ENCODE measurements at places on chromosomes 5 and 9.

DNA sequence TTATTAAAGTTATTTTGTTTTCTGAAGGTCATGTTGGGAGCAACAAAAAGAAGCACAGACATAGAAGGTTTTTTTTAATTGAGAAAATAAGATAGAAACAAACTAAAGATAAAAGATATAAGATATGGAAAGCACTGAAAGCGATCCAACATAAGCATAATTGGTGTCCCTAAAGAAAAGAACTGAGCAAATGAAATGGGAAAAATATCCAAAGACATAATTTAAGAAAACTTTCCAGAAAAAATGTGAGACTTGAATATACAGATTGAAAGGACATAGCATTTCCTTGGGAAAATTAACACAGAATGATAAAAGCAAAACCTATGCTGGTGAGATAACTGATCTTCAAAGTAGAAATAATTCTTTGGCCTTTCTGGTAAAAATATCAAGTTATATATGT, 289.3 kb downstream of the KIAA0825 start:
- DNase-seq, result no peak

DNA sequence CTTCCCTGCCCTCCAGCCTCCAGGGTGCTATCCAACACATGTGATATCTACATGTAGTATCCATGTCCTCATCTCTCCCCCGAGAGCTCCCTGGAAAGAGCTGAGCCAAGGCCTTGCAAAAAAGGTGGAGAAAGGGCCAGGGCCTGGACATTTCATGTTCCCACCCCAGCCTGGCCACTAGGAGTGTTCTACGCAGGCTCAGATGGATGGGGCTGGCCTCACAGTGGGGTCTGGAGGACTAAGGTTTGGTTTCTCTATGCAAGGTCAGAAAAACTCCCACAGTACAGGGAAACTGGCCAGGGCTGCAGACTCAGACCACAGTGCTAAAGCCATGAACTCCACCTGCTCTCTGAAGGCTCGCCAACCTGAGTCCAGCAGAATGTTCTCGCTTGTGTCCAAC, 1.5 kb upstream of the CSF2 start:
- DNase-seq, result no peak

DNA sequence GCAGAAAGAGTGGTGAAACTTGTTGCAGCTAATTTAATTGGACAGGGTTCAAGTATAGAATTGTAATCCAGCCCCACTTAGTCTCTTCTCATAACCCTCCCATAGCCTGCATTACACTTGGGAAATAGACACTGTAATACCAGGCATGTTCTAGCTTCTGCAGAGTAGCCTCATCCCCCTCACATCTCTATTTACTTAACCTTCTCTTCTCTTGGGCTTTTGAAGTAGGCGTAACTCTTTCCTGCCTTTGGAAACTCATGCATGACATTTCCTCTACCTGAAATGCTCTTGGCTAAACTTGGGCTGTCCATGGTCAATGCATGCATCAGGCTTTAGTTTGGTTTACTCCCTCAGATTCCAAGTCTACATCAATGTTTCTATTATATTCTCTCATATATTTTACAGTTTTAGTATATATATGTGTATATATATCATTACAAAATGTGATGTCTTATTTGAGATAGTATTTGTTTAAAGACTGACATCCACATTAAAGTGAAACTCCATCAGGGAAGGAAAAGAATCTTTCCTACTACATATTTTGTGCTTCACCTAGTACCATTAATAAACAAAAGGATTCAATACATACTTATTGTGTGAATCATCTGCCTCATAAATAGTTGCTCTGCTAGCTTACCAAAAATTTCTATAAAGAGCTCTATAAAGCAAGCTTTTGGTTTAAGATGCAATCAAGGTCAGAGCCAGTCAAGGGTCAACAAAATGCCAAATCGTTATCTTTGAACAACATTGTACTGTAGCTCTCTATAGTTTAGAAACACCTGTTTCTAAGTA, 1158.0 kb downstream of the MAT2B start:
- DNase-seq, result no peak

DNA sequence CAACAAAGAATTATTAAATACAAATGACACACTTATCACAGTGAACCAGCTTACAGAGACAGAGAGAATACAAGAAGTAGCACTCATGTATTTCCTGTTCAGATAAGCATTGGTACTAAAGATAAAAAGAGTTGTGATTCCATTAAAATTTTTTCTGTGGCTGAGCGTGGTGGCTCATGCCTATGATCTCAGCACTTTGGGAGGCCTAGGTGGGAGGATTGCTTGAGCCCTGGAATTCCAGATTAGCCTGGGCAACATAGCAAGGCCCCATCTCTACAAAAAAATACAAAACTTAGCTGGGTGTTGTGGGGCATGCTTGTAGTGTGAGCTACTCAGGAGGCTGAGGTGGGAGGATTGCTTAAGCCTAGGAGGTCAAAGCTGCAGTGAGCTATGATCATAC, 32.9 kb downstream of the FCHO2 start:
- DNase-seq, result no peak

DNA sequence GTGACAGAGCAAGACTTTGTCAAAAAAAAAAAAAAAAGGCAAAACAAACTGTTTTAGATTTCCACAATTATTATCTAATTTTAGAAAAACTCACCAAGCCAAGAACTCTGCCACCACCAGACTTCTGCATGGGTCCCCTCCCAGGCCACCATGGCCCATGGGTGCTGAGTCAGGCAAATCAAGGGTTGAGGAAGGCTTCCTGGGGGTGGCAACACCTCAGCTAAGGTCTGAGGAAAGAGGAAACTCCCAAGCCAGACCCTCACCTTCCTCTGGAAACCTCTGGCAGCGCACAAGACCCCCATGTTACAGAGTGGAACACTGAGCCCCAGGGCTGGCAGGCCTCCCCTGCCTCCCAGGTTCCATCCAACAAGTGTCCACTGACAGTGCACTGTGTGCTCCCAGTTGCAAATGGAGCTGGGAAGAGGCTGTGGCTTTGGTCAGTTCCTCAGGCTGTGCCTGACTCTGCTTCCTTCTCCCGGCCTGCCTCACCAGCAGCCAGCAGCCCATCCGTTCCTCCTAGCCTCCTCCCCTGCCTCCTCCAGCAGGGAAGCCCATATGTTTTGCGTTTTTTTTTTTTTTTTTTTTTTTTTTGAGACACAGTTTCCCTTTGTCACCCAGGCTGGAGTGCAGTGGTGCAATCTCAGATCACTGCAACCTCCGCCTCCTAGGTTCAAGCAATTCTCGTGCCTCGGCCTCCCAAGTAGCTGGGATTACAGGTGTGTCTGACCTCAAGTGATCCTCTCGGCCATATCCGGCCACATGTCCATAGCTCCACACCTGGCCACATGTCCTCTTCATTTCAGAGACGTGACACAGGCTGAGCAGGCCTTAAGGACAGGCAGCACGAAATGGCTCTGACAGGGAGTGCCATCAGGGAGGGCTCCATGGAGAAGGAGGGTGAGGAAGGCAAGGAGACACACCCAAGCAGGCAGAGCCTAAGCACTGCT, 3.5 kb upstream of the SUSD3 start:
- DNase-seq, result no peak

GRCh38 chr9:98101868-98102273, 17.2 kb downstream of the TRIM14 start:
- DNase-seq, result peak; percentile 95

DNA sequence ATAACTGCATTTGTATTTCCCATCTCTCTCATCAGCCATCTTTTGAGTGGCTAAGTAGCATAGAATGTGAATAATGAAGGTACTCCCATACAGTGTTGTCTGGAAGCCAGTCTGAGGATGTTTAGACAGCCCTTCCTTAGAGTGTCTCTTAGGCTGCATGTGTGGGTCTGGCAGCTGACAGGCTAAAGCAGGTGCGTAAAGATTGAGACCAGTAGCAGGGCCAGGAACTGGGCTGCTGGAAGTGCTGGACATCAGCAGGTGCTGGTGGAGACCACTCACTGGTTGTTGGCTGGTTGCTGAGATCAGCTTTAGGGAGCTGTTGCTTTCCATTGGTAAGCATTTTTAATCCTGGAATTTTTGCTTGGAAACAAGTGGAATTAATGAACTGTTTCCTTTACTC, 197.5 kb downstream of the PCSK5 start:
- DNase-seq, result no peak

GRCh38 chr9:136107953-136108647, 10.6 kb downstream of the TMEM250 start:
- no peak for DNase-seq

Data from GF-D8 (cell line).